ENCODE measurements at places on chromosomes 5 and 9.
A peak's percentile ranks its signal among the peaks of the same experiment; 100 is the strongest.

DNA sequence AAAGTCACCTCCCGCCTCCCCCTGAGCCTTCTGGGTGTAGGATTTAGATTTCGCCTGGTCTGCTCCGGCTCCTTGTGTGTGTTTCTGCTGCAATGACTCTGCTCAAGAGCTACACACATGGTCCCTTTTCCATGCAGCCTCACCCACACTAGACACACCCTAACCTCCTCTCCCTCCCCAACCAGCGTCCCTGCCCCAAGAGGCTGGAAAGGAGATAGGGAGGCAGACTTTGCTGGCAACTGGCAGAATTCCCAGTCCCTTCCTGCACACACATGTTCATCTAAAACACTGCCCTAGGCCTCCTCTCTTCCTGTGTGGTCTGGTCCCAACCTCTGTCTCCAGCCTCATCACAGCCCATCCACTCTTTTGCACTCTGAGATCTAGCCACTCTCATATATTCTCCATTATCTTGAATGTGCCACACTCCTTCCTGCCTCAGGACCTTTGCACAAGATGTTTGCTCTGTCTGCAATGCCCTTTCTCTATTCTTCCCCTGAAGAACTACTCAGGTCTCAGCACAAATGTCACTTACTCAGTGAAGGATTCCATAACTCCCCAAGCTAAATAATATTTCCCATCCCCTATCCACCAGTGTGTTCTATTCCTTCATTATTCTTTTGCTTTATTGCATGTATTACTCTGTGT is 253.8 kb downstream of the CDK5RAP2 start:
- DNase-seq: no peak

DNA sequence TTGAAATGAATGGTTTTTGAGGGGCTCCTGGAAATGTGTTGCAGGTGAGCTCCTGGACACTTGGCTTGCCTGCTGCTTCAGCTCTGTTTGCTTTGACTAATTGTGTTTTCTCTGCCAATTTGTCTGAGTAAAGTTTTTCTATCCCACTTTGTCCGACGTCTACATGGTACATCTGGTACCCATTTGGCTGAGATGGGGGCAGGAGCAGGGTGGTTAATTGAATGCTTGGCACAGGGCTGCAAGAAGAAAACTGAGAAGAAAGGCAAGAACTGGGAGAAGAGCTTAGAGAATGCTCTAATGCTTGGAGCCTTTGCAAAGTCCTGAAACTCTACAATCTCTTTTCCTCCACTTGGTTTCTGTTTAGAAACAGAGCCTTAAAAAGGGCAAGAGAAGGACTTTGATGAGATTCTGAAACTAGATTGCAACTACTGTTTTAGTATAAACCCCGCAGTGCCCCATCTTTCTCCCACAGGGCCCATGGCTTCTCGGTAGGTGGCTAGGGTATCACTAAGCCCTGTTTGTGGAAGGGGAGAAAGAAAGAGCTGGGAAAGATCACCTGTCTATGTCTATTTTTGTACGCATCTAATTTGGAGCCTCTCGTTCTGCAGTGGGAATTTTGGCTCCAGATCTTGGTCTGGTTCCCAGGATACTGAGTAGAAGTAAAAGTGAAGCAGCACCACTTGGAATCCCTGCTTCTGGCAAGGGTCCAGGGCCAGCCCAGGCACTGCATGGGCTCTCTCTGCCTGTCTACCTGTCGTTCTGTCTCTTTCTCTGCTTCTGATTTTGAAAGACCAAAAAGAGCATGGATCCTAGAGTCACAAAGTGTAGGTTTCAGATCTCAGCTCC is 214.4 kb downstream of the SEMA6A start:
- DNase-seq: no peak

DNA sequence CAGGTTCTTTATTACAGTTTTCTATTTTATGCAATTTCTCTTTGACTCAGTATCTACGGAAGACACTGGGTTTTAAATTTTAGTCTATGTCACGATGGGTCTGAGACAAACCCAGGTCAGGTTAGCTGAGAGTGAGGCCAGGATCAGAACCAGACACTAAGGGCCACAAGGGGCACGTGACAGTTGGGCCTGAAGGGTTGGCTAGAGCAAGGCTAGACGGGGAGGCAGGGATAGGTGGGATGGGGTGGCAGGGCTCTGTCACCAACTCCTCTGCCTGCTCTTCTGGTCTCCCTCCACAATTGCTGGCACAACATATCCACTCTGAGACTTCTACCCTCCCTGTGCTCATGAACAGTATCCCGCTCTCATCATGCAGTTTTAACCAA is 76.4 kb downstream of the MED27 start:
- DNase-seq: no peak

DNA sequence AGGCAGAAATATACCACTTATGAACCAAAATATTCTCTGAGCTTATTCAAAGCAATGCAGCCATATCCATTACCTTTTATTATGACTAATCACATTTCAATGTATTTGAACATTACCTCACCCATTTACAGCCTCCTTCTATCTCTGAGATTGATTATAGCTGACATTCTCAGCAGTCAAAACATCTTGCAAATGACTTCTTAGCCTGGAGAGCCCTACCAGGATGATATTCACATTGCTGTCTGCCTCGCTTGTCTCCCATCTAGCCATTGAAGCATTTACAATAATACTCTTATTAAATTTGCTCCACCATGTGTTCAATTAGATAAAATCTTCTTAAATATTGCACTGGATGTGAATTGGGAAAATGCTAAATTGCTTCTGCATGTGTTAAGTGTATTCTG is 1879.9 kb upstream of the ACO1 start:
- DNase-seq: no peak

DNA sequence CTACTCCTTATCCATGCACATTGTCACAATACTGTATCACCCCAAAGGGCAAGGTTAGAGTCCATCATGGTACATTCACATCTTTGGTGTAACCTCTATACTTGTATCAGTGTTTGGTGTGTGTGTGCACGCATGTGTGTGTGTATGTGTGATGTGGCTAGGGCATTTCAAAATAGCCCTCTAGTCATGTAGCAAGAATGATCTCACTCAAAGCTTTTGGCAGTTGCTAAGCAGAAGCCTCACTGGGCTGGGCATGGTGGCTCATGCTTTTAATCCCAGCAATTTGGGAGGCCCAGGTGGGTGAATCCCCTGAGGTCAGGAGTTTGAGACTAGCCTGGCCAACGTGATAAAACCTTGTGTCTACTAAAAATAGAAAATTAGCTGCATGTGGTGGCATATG is 245.3 kb downstream of the ADGRV1 start:
- DNase-seq: no peak

DNA sequence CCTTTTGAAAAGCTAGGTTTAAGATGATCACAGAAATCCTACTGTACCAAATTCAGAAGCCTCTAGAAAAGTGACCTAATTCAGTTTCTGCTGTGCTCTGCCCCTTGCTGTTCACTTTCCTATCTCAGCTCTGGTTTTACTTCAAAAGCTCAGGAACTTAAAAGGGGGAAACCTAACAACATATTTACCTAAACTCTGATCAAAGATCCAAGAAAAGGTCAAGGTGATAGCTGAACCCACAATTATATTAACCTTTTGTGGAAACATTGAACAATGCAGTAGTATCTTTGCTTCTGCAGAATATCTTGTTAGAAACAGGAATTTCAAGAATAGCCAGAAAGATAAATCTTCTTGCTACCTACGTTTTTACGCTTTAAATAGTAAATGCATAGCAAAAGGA is 568.5 kb downstream of the PDE4D start:
- no peak for DNase-seq

DNA sequence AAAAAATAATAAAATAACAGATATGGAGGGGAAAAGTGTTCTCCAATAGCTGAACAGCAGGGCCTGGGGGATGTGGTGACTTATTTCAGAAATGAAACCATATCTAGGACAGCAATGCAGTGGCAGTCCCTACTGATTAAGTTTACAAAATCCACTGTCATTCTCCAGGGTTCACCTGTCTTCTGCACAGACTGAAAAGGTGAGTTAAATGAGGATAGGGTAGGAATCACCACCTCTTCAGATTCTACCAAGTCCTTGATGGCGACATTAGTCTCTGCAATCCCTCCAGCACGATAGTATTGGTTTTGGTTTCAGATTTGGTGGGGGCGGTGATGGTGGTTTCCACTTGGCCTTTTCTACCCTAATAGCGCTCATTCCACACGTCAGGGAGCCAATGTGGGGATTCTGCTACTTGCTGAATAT is 32.3 kb upstream of the NPM1 start:
- no peak for DNase-seq

- DNase-seq: peak; percentile 41
These were observed 83.2 kb upstream of the LIFR start for GRCh38 chr5:38639377-38640358.

DNA sequence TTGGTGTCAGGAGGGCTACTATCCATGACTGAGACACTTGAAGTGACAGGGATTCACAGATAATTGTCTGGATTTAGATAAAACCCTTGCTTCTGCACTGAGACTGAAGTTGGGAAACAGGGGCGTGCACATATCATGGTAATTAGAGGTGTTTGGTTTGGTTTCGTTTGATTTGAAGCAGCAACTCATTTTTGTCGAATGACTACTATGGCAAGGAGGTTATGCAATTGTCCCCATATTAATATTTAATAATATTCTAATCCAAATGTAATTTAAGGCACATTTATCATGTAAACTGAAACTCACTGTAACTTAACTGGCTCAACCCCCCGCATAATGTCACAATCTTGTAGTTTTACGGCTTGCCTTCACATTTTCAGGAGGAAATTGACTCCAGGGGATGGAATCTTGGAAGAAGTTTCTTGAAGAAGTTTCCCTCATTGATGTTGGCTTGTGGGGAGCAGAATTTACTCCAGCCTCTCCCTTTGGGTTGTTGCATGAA is 12.5 kb downstream of the ZNF366 start:
- no peak for DNase-seq

DNA sequence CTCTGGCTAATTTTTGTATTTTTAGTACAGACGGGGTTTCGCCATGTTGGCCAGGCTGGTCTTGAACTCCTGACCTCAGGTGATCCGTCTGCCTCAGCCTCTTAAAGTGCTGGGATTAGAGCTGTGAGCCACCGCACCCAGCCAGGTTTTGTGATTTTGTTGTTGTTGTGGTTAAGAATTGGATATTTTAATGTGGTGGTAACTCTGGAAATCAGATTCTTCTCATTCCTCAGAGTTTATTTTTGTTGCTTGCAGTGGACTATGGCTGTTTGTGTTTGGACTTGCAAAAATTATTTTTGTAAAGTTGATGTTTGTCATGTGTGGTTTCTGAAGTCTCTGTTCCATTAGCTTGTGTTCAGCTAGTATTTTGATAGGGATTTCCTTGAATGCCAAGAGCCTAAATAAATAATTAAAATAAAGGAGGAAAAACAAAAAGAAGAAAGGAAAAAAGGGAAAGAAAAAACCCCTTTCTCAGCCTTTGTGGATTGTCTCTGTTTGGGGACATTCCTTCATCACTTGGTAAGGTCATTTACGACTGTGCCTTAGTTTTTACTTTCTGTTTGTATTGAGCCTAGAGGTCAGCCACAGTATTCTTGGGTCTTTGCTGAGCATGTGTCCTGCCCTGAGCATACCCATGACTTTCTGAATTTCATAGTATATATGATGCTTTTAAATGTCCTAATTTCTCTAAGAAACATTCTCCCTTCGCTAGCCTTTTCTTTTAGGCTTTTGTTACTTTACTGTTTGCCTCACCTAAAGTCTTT is 37.3 kb downstream of the PBX3 start:
- no peak for DNase-seq

GRCh38 chr9:137128862-137129455 is 10.0 kb upstream of the GRIN1 start:
- DNase-seq: no peak

DNA sequence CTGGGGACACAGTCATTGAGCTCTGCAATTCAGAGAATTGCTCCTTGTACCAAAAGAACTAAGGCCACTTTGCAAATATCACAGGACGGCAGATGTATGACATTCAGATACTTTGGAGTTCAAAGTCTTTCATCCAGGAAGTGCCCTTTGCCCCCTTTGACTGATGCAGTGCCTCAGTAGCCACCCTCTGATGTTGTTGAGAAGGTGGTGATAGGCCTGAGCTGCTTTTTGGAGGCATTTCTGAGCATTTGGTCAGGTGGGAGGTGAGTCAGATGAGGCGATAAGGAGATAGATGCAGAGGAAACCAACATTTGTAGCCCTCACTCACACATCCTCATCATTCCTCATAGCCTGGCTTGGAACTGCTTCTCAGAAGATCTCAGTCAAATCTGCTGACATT is 63.4 kb downstream of the ANGPTL2 start:
- no peak for DNase-seq

DNA sequence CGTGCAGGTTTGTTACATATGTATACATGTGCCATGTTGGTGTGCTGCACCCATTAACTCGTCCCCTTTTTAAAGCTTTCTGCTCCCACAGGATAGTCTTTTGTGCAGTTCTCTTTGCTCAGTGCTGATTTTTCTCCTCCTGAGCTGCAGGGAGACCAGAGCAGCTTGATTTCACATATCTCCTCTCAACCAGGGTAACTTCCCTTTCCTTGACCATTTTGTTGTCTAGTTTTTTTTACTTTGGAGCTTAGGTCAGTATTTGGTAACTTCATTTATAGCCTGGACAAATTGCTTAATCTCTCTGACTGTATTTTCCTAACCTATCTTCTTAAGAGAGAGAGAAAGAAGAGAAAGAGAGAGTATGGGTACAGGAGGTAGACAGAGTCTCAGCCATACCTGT is 137.1 kb upstream of the ZNF366 start:
- no peak for DNase-seq

- DNase-seq: no peak
These were observed 9.8 kb downstream of the ECPAS start for GRCh38 chr9:111474385-111474784.

- DNase-seq: no peak
These were observed 220.8 kb upstream of the PCSK5 start for GRCh38 chr9:75669721-75670120.

GRCh38 chr5:65562731-65563701 is at the start of the genes CENPK and PPWD1:
Gene CENPK (minus strand): TSS chr5:65563168. CDS start chr5:65554907, 8,261 bp downstream.
Gene PPWD1 (plus strand): TSS chr5:65563296. CDS start chr5:65563311, 15 bp downstream.
- DNase-seq: peak; percentile 79

- DNase-seq: no peak
These were observed 226.9 kb downstream of the TMEM38B start for GRCh38 chr9:105921057-105921726.

GRCh38 chr5:1404062-1404461 is 41.2 kb downstream of the SLC6A3 start:
- no peak for DNase-seq

DNA sequence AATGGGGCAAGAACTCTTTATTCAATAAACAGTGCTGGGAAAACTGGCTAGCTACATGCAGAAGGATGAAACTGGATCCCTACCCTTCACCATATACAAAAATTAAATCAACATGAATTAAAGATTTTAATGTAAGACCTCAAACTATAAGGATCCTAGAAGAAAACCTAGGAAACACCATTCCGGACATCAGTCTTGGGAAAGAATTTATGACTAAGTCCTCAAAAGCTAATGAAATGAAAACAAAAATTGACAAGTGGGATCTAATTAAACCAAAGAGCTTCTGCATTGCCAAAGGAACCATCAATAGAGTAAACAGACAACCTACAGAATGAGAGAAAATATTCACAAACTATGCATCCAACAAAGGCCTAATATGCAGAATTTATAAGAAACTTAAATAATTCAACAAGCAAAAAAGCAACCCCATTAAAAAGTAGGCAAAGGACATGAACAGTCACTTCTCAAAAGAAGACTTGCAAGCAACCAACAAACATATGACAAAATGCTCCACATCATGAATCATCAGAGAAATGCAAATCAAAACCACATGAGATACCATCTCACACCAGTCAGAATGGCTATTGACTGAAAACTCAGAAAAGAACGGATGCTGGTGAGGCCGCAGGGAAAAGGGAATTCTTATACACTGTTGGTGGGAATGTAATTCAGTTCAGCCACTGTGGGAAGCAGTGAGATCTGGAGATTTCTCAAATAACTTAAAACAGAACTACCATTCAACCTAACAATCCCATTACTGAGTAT is 104.3 kb upstream of the MAP3K1 start:
- no peak for DNase-seq

Measured in skeletal muscle cell (primary cell).